Peyer's patch (tissue), 4 donors: ENCODE measurements at places on chromosomes 12 and 14. TPM values are rescaled to one million over a fixed set of nuclear protein-coding genes. Genes with fewer than 3 reads are reported as not detected.

DNA sequence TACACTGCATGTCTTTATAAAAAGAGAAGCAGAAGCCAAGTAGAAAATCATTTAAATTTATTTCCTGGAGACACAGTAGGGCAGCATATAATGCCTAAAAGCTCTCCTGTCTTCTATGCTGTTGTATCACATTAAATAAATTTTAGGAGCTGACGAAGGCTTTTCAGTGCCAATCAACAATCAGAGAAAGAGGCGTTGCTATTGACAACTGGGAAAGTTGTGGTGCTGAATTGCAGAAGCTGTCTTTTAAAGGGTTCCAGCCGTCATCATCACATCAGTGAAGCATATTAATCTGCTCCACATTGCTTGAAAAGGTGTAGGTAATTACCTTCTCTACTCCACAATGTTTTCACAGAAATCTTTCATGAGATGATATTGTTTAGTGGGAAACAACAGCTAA, 103.9 kb downstream of the FSCB start:
- H3K27ac ChIP-seq = no peak overlapping the region
- H3K4me3 ChIP-seq = no peak overlapping the region
- DNase-seq = no peak

DNA sequence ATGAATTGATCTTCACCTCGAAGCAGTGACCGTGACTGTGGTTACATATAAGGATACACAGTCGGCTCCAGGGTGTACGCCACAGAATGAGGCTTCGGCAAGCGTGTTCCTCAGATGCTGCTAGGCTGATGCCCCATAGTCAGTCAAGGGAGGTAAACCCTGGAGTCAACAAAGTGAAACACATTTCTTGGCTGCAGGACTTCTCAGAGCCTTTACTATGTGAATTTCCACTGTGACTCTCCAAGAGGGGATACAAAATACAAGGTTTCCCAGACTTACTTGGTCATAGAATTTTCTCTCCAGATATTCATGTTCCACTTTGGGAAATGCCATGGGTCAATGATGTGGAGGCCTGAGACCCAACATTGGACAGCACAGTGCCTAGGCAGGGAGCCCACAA, 260.6 kb downstream of the BCL11B start:
- no peaks in the 10 kb centered on the region for H3K4me1 ChIP-seq
- no peak for DNase-seq
- no peaks in the 10 kb centered on the region for H3K27me3 ChIP-seq
- no peak overlapping the region for H3K27ac ChIP-seq
- no peaks in the 10 kb centered on the region for H3K36me3 ChIP-seq
- no peak overlapping the region for H3K4me3 ChIP-seq

The ARHGAP9 gene
- 18.9 TPM for total RNA-seq

The PLEK2 gene
- 30.5 TPM for total RNA-seq

The SOAT2 gene
- 34.5 TPM for total RNA-seq
